HepG2 (cell line): ENCODE measurements at places on chromosomes 1 and 21.

DNA sequence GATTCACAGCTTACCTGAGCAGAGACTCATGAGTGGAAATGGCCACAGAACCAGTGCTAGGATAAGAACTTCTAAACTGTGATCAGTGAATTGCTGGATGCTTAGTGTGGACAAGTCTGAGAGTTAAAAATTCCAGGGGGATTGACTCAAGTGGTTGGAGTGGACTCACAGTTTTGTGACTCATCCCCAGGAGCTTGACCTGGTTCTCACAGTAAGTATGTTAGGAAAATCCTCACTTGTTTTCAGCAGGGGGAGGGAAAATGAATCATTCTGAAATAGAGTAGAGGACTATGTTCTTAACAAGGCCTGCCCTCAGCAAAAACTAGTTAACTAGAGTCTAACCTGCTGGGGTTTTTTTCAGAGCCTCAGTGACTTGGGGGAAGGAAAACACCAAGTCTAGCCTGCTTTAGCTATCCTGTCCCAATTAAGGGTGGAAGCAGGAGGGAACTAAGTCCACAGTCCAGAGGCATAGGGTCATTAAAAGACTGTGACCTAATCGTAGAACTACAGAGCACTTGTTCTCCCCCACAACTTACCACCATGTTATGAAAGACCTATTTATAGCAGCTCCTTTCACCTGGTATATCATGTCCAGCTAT is 6.1 kb upstream of the CDC73 start:
- DNase-seq = peak; percentile 87

DNA sequence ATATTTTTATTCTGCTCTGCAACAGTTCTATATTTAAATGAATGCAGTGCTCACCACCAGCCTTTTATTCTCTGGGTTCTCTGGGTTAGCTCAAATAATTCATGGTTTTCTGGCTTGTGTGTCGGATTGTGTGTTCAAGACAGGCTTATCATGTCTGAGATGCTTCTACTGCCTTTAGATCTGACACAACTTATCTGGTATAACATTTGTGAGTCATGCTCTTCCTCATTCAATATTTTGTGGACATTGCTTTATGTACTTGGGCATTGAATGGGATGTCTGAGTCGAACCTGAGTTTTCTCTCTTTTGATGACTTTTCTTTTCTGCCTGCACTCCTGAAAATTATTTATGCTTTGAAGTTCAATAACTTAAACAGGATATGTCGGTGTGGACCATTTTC is 17.6 kb upstream of the PKP1 start:
- DNase-seq = no peak

GRCh38 chr1:68976916-68977610 is 480.2 kb upstream of the DEPDC1 start:
- DNase-seq = no peak

GRCh38 chr1:35390600-35391494 is 122.3 kb downstream of the ZMYM4 start:
- no peak for DNase-seq

DNA sequence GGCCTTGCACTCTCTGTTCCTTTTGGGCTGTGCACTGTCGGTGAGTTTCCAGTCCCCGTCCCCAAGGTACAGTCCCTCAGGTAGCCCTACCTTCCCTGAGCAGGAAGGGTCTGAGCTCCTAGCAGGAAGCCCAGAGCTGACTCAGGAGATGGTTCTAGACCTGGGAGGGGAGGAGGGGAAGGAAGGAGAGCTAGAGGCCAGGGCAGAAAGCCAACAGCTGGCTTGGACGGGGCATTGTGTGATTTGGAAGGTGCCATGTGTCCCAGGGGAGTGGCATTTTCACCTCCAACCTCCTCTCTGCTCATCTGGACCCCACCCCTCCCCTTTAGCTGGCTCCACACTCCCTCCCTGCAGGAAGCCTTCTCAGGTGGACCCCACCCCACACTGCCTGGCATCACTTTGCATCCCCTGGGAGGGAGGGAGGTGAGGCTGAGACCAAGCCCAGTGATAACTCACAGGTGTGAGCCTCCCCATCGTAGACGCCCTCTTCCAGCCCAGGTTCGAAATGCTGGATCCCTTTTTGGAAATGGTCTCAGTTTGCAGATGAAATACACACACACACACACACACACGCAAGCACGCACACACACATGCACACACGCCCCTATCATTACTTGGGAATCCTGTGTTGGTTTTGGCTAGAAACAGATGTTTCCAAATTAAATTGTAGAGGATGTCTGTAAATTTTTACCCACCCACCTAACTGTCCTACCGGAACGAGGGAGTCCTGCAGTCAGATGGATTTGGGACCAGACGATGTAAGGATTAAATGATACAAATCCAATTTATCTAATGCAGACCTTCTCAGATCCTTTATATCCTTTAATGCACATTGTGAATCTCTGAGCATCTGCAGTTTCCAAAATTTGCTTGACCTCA is 19.7 kb upstream of the IFNLR1 start:
- DNase-seq = no peak
